ENCODE measurements at places on chromosomes 11 and 22.
A peak's percentile ranks its signal among the peaks of the same experiment; 100 is the strongest.

GRCh38 chr11:114163830-114164401 lies 104.4 kb downstream of the ZBTB16 start:
- DNase-seq: peak; percentile 29

- no peak for DNase-seq
Measured at GRCh38 chr11:64656862-64657261, 65.8 kb downstream of the SLC22A12 start.

DNA sequence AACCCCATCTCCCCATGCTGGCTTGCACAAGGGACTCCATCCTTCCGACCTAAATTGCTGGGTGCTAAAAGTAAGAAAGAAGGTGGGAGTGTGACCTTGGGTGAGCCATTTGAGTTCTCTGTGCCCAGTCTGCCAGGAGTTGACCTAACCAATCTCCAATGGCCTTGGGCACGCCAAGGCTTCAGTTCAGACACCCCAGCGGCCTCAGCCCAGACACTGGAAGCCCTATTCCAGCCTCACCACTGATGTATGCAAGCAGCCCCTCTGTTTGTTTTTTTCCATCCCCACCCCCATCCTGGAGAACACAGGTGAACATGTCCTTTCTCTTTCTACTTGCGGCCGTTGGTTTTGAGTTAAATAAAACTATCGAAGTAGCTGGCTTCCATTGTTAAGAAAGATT lies 31.9 kb downstream of the MYH9 start:
- no peak for DNase-seq

DNA sequence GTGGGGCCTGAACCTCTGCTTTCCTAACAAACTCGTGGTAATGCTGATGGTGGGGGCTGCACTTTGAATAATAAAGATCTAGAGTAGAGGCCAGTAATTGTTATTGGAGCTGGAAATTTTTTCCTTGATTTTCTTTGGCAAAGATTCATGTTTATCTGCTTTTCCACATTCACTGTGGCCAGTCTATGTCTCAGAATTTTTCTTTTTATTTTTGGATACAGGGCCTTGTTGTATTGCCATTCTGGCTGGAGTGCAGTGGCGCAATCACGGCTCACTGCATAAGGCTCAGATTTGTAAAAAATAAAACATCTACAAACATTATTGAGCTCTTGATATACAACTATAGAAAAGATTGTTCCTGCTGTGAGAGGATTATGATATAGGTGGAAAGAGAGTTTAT lies 1.6 kb downstream of the TMEM135 start:
- no peak for DNase-seq

DNA sequence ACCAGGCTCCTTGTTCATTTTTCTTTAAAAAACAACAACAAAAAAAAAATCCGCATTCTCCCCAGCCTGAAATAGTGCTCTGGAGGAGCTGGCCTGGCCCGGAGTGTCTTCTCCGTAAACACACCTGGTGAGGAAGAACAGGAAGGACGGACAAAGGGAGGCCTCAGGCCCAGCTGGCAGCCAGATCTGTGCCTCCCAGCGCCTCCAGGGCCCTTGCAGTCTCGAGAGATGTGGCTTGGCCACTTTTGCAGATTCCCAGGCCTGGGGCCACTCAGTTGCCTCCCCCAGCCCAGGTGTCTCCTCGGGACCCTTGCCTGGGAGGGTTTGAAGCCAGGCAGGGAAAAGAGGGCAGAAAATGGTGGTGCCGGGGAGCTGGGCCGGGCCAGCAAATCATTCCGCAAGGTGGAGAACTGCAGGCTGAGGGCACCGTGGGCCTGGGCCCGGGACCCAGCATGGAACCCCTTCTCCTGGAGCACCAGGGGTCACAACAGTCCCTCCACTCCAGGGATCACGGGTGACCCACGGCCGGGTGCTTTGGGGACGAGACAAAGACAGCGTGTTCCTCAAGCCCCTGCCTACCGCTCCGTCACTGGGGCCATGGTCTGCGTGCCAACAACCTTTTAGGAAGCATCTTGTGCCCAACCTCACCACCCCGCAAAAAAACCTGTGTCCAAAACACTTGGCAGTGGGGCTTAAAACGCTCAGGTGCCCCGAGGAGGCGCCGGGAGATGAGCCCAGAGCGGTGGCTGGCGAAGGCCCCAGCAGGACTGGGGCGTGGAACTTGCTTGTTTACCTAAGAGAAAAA lies 67.1 kb upstream of the WNT7B start:
- no peak for DNase-seq
